Activated naive CD4-positive, alpha-beta T cell (primary cell): ENCODE measurements at places on chromosomes 1 and 21.

GRCh38 chr1:171867236-171867635, 25.9 kb downstream of the DNM3 start:
- DNase-seq = no peak

DNA sequence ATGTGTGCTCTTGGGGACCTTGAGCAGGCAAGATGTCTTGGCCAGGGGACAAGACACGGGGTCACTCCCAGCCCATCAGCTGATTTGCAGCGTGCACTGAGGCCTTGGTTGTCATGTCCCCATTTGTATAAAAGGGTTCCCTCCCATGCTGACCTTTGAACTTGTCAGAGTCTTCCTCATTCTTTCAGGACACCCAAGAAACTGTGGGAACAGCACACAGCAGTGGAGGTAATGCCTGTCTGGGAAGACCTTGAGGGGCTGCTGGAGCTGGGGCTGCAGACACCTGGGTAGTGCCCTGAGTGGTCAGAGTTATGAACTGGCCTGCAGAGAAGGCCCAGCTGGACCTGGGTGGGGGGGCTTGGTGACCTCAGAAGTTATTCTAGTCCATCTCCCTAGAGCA, 46.4 kb downstream of the FAAH start:
- no peak for DNase-seq

- no peak for DNase-seq
These were observed 1.0 kb downstream of the ZNF687 start for GRCh38 chr1:151282883-151283725.

DNA sequence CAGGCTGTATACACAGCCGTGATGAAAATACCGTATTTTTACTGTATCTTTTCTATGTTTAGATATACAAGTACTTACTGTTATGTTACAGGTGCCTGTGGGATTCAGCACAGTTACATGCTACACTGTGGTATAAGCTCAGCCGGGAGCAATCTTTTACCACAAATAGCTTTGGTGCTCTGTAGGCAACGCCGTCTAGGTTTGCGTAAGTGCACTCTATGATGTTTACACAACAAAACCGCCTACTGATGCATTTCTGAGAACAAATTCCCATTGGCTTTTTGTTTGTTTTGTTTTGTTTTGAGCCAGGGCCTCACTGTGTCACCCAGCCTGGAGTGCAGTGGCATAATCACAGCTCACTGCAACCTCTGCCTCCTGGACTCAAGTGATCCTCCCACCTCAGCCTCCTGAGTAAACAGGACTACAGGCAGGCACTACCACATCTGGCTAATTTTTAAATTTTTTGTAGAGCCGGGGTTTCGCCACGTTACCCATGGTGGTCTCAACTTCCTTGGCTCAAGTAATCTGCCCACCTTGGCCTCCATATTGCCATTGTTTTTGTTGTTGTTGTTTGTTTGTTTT, 81.0 kb downstream of the SCCPDH start:
- no peak for DNase-seq

DNA sequence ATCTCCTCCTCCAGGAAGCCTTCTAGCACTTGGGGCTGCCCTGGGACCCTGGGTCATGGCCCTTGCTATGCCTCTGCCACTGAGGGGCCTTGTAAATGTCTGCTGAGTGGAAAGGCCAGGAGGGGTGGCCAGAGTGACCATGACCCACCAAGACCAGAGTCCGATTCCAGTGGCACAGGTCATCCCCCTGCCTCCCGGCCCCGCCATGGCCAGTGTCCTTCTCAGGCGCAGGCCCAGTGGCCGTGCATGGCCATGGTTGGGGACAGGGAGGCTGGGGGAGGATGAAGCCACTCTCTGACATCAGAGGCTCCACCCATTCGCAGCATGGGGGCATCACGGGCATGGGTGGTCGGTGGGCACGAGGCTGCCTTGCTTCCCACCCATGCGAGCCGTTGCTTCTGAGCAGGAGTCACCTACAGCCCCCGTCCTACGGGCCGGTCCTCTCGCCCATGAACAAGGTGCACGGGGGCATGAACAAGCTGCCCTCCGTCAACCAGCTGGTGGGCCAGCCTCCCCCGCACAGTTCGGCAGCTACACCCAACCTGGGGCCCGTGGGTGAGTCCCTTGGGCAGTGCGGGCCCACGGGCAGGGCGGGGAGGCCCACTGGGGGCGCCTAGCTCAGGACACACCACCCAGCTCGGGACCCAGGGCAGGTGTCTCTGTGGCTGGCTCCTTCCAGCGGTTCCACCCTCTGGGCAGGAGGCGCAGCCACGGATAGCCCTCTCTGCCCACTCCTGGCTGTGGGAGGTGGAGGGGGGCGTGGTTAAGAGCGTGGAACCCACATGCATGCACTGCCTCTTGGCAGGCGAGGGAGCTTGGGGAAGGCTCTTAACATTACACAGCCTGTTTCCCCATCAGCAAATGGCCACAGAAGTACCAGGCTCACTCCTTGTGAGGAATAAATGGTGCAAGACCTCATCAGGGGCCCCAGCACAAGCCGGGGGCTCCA, 22.4 kb upstream of the CCDC27 start:
- DNase-seq = no peak

GRCh38 chr1:235423214-235423652, 56.0 kb downstream of the TBCE start:
- DNase-seq = no peak

DNA sequence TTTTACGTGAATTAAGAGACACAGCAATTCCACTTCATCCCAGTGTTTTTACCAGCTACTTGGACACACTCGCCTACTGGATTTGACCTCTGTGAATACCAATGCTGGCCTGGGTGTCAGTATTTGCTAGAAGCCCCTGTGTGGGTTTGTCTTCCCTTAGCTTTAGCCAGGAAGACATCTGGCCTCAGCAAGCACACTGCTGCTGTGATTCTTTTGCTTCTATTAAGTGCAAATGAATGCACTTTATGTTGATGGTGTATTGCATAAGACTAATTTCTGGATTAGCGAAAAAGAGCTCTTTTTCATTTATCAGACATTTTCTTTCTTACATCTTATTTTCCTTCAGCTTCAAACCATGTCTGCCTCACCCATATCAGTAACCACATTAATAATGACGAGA, 140.0 kb downstream of the CHRM3 start:
- DNase-seq = no peak

- DNase-seq = no peak
These were observed 109.7 kb downstream of the TSEN15 start for GRCh38 chr1:184161071-184161698.
